Nasal cavity respiratory epithelium epithelial cell of viscerocranial mucosa (primary cell): ENCODE measurements at places on chromosomes 2 and 18. TPM values are rescaled to one million over a fixed set of nuclear protein-coding genes. Genes with fewer than 3 reads are reported as not detected.

The RNU2-63P gene
- total RNA-seq = 51.9 TPM in 1 of 2 replicates, not detected in the other

The KLHL41 gene
- under 0.01 and 0.21 TPM in 2 replicates for total RNA-seq

The TCF4 gene
- total RNA-seq = 3.4 and 14.5 TPM in 2 replicates

The C2orf80 gene
- not detected in 2 replicates for total RNA-seq

The PAX8 gene
- total RNA-seq = under 0.01 and 1.1 TPM in 2 replicates

The FHOD3 gene
- total RNA-seq = 9.2 and 48.6 TPM in 2 replicates

The ANKRD53 gene
- total RNA-seq = 0.07 TPM in 1 of 2 replicates, not detected in the other

The CAPN13 gene
- total RNA-seq = 4.2 TPM in 1 of 2 replicates, not detected in the other

The GRHL1 gene
- total RNA-seq = 32.5 and 85.2 TPM in 2 replicates

The MEP1B gene
- under 0.01 TPM in 1 of 2 replicates, not detected in the other for total RNA-seq

The SIX3 gene
- 0.68 and 4.1 TPM in 2 replicates for total RNA-seq

The MAP3K19 gene
- not detected in 2 replicates for total RNA-seq

The UBXN2A gene
- 13.3 and 15.5 TPM in 2 replicates for total RNA-seq

The BCL11A gene
- 2.1 and 14.9 TPM in 2 replicates for total RNA-seq

The TMEM37 gene
- total RNA-seq = 0.43 TPM in 1 of 2 replicates, not detected in the other

The C2orf72 gene
- total RNA-seq = 0.14 TPM in 1 of 2 replicates, not detected in the other

The TGFA gene
- 144 and 191 TPM in 2 replicates for total RNA-seq

The C2orf66 gene
- total RNA-seq = under 0.01 and 0.93 TPM in 2 replicates

The CDH20 gene
- total RNA-seq = not detected in 2 replicates

The CABLES1 gene
- 0.34 and 1.2 TPM in 2 replicates for total RNA-seq

The ECEL1 gene
- not detected in 2 replicates for total RNA-seq

The KIAA2012 gene
- not detected in 2 replicates for total RNA-seq

The DYSF gene
- total RNA-seq = 0.68 and 16.2 TPM in 2 replicates

The IL1R2 gene
- total RNA-seq = 1.7 TPM in 1 of 2 replicates, not detected in the other
